CD8-positive, alpha-beta T cell (primary cell): ENCODE measurements at places on chromosomes 2 and 18. TPM values are rescaled to one million over a fixed set of nuclear protein-coding genes. Genes with fewer than 3 reads are reported as not detected.

The DSC3 gene
- total RNA-seq: not detected

The DTNA gene
- not detected for total RNA-seq

The FER1L5 gene
- total RNA-seq: not detected

The NGEF gene
- not detected for total RNA-seq

The UGT1A10 gene
- total RNA-seq: not detected

GRCh38 chr2:27715318-27716210, 51.9 kb downstream of the SLC4A1AP start:
- DNase-seq: peak; percentile 27

DNA sequence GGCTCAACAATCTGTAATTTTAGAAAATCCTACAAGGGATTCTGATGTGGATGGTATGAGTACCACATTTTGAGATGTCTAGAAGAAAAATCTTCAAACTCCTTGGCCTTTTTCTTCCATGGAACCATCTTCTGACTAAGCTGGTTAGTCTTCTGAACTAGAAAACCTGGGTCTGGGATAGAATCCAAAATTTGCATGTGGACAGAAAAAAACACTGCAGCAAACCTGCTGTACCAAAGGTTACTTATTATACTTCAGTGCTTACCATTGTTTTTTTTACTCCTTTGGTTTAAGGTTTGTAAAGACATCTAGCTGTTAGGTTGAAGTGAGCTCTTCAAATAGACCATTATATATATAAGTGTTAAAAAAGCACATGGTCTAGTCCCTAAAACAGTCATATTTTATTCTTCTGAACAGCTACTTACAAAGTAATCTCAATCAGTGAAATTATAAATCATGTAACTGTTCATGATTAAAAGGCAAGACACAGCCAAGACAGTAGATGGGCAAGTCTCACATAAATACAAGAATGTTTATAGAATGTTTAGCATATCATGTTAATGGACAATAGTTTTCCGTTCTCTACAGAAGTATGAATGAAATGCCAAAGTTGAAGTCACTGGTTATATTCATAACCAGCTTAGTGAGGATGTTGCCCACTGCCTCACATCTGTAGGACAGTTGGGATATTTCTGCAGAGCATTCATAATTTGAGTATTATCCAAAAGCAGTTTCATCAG, 85.5 kb downstream of the ORC4 start:
- DNase-seq: no peak

DNA sequence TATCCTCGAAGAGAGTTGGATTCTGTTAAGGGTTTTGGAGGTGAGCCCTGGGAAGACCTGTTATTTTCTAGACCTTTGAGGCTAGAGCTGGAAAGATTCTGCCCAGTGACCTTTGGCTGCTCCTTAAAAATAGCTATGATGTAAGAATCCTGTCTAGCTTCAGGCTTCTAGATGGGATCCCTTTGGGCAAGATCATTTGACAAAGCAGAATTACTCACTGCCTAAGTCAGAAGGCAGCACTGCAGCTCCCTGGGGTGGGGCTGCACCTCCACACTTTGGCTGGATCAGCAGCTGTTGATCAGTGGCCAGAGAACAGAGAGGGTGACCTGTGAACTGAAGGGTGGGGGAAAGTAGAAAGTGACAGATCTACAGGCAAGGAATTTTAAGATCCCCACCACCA, 103.8 kb downstream of the ASAP2 start:
- DNase-seq: no peak

- no peak for DNase-seq
These were observed 359.5 kb upstream of the ETAA1 start for GRCh38 chr2:67037655-67038054.

DNA sequence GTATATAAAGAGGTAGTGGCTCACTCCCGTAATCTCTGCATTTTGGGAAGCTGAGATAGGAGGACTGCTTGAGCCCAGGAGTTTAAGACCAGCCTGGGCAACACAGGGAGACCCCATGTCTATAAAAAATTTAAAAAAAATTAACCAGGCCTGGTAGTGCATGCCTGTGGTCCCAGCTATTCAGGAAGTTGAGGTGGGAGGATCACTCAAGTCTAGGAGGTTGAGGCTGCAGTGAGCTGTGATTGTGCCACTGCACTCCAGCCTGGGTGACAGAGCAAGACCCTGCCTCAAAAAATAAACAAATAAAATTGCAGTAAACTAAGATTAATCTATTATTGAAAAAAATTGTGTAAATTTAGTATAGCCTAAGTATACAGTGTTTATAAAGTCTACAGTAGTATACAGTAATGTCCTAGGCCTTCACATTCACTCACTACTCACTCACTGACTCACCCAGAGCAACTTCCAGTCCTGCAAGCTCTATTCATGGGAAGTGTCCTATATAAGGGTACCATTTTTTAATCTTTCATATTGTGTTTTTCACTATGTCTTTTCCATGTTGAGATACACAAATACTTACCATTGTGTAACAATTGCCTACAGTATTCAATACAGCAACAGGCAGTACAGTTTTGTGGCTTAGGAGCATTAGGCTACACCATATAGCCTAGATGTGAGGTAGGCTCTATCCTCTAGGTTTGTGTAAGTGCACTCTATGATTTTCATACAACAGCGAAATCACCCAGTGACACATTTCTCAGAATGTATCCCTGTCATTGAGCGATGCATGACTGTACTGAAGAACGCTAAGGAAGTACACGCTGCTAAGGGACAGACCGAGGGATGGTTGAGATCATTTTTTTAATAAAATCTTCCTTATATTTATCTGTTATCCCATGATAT, 10.4 kb upstream of the MAP4K3 start:
- DNase-seq: no peak
